ENCODE measurements at places on chromosomes 2 and 18. TPM values are rescaled to one million over a fixed set of nuclear protein-coding genes. Genes with fewer than 3 reads are reported as not detected.

The STRN gene
- total RNA-seq = 30.8 TPM

The KIF1A gene
- total RNA-seq = 8.2 TPM

The GLI2 gene
- total RNA-seq = not detected

The PRSS56 gene
- total RNA-seq = not detected

The CYP27A1 gene
- not detected for total RNA-seq

The RNF181 gene
- total RNA-seq = 104 TPM

The GPR55 gene
- 20.4 TPM for total RNA-seq

The PLEKHA3 gene
- total RNA-seq = 24.9 TPM
